ENCODE measurements at places on chromosomes 5 and 9. TPM values are rescaled to one million over a fixed set of nuclear protein-coding genes. Genes with fewer than 3 reads are reported as not detected.

NR2F1 gene
- total RNA-seq = 35.4 TPM

GRCh38 chr9:117734523-117735314, 30.5 kb downstream of the TLR4 start:
- no peaks in the 10 kb centered on the region for H3K27me3 ChIP-seq
- H3K27ac ChIP-seq = no peak overlapping the region
- H3K4me1 ChIP-seq = peaks cover 16% of the 10 kb centered on the region
- no peak for DNase-seq

DNA sequence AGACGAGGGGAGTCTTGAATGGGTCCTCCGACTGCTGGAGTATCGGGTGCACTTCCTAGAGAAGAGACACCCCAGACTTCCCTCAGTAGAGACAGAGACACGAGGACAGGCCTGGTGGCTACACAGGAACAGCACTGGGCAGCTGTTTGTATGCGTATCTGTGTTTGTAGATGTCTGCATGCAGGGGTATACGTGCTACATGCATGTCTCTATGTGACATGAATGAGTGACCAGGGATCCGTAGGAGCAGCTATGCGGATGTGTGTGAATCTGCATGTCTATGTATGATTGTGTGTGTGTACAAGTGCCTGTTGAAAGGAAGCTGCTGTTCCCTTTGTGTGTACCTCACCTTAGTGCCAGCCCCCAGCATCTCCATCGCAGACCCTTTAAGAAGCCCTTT, 31.2 kb downstream of the CNTFR start:
- no peaks in the 10 kb centered on the region for H3K36me3 ChIP-seq
- H3K27ac ChIP-seq = no peak overlapping the region
- no peak overlapping the region for H3K4me3 ChIP-seq
- H3K4me1 ChIP-seq = peaks cover 10% of the 10 kb centered on the region
- no peak for DNase-seq

UBE2QL1 gene
- 2.5 TPM for total RNA-seq

GRCh38 chr9:94909250-94909894, 182.9 kb downstream of the AOPEP start:
- no peak overlapping the region for H3K27ac ChIP-seq
- no peak for DNase-seq
- H3K36me3 ChIP-seq = peaks cover 1% of the 10 kb centered on the region
- peaks cover 75% of the 10 kb centered on the region for H3K4me1 ChIP-seq
- H3K4me3 ChIP-seq = no peak overlapping the region

- peaks cover 2% of the 10 kb centered on the region for H3K4me1 ChIP-seq
- H3K27me3 ChIP-seq = no peaks in the 10 kb centered on the region
- H3K27ac ChIP-seq = peak overlapping the region; percentile 78
Measured at GRCh38 chr5:38809388-38810359, 36.1 kb upstream of the OSMR start.

DNA sequence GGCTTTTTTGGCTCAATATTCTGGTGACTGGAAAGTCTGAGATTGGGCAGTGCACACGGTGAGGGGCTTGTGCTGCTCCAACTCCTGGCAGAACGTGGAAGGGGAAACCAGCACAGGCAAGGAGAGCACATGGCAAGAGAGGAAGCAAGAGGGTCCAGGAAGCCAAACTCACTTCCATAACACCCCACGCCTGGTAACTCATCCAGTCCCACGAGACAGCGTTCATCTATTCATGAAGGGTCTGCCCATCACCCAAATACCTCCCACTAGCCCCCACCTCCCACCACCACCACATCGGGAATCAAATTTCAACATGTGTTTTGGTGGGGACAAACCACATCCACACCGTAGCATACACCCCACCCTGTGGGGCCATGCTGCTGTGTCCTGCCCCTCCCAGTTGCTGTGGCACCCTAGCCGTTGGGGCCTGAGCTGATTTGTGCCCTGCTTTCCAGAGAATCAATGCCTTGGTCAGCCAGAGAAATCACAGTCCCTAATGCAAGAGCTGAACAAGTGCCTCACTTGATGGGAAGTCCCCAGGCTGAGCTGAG, 27.3 kb downstream of the PROP1 start:
- no peak overlapping the region for H3K4me3 ChIP-seq
- no peak for DNase-seq
- no peaks in the 10 kb centered on the region for H3K27me3 ChIP-seq

TOPORS gene
- total RNA-seq = 20.7 TPM

SLC36A2 gene
- total RNA-seq = not detected

DNA sequence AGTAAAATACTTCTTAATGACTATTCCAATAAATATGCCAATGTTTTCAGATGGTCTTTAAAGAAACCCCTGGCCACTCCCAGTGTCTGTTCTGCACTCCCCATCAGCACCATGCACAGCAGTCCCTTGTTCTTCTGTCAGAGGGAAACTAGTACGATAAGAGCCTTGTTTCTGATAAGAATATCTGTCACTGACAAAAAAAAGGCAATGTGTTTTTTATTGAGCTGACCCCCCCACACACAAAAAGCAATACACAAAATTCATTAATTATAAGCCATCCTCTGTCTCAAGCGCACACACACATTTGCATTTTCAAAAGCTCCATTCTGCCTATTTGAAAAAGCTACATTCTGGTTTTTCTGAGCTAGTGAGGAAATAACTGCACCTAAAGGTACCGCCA, 119.1 kb downstream of the ENC1 start:
- H3K27ac ChIP-seq = no peak overlapping the region
- no peak overlapping the region for H3K4me3 ChIP-seq
- no peak for DNase-seq
- H3K27me3 ChIP-seq = no peaks in the 10 kb centered on the region
- peaks cover 19% of the 10 kb centered on the region for H3K4me1 ChIP-seq

GRCh38 chr9:70195456-70195855, 63.3 kb upstream of the SMC5 start:
- H3K4me1 ChIP-seq = peaks cover 11% of the 10 kb centered on the region
- peaks cover 2% of the 10 kb centered on the region for H3K36me3 ChIP-seq
- no peak overlapping the region for H3K4me3 ChIP-seq
- DNase-seq = no peak

- no peaks in the 10 kb centered on the region for H3K27me3 ChIP-seq
- no peak overlapping the region for H3K27ac ChIP-seq
- no peaks in the 10 kb centered on the region for H3K36me3 ChIP-seq
- peaks cover 5% of the 10 kb centered on the region for H3K4me1 ChIP-seq
Measured at GRCh38 chr9:72551306-72551705, 29.9 kb downstream of the TMC1 start.

DNA sequence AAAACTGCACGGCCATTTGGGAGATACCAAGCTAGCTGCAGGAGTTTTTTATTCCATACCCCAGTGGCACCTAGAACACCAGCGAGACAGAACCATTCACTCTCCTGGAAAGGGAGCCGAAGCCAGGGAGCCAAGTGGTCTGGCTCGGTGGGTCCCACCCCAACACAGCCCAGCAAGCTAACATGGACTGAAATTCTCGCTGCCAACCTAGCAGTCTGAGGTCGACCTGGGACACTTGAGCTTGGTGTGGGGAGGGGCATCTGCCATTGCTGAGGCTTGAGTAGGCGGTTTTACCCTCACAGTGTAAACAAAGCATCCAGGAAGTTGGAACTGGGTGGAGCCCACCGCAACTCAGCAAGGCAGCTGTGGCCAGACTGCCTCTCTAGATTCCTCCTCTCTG, 108.9 kb upstream of the CHD1 start:
- DNase-seq = no peak
- no peak overlapping the region for H3K27ac ChIP-seq
- peaks cover 3% of the 10 kb centered on the region for H3K4me1 ChIP-seq

SCGB3A2 gene
- not detected for total RNA-seq

GRCh38 chr5:42767491-42768105, 11.0 kb downstream of the CCDC152 start:
- DNase-seq = no peak
- peaks cover 8% of the 10 kb centered on the region for H3K4me1 ChIP-seq
- H3K4me3 ChIP-seq = no peak overlapping the region
- no peaks in the 10 kb centered on the region for H3K27me3 ChIP-seq

RNF183 gene
- total RNA-seq = 0.44 TPM

DNA sequence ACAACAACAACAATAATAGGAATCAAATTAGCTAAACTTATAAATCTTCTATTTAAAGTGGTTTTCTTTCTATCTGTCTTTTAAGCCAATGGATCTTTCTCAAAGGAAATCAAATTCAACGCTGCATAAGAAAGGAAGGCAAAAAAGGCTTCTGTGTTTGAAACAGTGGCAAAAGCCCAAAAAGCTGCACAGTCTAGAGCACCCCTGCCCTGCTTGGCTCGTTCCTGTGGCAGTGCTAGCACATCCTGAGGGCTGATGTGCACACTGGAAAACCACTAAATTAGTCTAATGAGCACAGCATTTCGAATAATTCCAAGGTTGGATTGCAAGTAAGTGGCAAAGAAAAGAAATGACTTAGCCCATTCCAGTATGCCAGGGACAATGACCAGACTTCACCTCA, 80.7 kb downstream of the AP3B1 start:
- H3K4me1 ChIP-seq = peaks cover 7% of the 10 kb centered on the region
- no peak overlapping the region for H3K27ac ChIP-seq
- H3K4me3 ChIP-seq = no peak overlapping the region
- H3K27me3 ChIP-seq = no peaks in the 10 kb centered on the region
- H3K36me3 ChIP-seq = peaks cover 3% of the 10 kb centered on the region

IL17B gene
- total RNA-seq = not detected

RLN2 gene
- 4.0 TPM for total RNA-seq

DNA sequence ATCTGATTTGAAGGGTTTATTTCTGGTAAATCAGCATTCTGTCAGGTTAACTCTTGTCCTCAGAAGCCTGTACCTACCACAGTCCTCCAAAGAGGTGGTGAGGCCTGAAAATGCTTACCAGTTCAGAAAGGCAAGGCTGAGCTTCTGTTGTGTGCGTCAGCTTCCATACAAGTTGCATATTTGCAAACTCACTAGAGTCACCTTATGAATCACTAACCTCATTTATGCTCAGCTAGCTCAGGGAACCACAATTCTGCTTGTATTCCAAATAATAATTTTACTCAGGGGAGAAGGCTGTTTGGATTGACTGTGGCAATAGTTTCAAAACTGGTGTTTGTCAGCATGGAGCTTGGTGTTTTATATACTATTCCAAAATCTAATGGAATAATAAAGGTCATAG, 355.1 kb upstream of the RFX3 start:
- no peak overlapping the region for H3K4me3 ChIP-seq
- H3K27ac ChIP-seq = no peak overlapping the region
- peaks cover 17% of the 10 kb centered on the region for H3K36me3 ChIP-seq
- no peaks in the 10 kb centered on the region for H3K27me3 ChIP-seq
- peaks cover 25% of the 10 kb centered on the region for H3K4me1 ChIP-seq

- DNase-seq = no peak
- no peak overlapping the region for H3K4me3 ChIP-seq
- H3K27me3 ChIP-seq = no peaks in the 10 kb centered on the region
- no peaks in the 10 kb centered on the region for H3K36me3 ChIP-seq
Measured at GRCh38 chr5:97388794-97389193, 205.7 kb upstream of the RIOK2 start.
